ENCODE measurements at places on chromosomes 11 and 22.

DNA sequence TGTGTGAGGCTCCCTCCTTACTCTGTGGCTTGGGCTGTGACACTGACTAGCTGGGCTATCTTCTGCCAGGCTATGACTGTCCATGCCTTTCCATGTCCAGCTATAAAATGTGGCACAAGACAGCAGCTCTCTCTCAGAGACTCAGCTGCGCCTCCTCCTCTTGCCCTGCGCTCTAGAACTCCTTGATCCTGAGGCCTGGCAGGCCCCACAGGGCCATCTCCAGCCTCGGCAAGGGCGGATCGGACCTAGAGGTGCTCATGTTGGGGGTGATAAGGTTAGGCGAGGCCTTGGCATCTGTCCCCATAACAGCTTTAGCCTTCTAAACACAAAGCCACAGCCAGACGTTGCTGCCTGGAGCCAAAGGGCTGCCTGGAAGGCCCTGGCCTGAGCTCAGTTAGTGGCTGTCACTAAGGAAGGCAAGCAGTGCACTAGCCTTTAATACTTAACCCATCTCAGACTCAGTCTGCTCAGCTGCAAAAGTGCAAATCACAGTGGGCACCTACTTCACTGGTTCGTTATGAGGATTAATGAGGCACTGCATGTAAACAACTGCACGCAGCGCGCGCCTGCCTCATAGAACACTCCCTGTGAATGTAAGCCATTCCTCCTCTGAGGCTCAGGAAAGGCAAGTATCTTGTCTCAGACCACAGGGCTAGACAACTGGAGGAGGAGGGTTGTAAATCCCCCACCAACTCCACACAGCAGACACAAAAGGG is 1.2 kb downstream of the GUCD1 start:
- no peak for DNase-seq

DNA sequence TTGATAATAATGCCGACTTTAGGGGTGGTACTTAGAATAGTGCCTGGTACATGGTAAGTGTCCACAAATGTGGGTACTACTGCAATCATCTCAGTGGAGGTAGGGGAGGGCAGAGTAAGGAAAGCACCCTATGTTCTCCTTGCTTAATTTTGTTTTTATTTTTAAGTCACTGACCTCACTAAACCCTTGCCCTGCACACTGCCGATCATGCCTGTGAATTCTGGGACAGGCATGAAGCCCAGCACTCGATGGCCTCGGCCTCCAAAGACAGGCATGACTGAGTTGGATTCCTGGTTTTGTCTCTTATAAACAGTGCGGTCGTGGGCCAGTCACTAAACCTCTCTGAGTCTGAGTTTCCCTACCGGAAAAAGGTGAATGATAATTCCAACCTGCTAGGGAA is 6.9 kb downstream of the LGALS12 start:
- no peak for DNase-seq

DNA sequence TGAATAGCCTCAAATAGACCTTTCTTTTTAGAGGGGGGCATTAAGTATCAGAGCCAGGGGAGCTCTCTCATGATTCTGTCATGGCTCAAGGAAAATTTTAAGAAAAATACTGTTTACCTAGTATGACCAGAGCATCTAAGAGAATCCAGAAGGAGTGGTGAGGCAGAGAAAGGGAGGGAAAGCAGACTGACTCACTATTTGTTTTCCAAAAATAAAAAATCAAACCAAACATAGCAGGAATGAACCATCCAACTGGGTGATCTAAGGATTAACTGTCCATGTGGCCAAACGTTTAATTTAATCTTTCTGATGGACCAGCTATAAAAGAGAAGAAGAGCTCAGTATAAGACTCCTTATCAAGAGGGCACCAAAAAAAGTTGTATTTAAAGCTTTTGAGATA is 70.8 kb downstream of the GAB2 start:
- DNase-seq: no peak

DNA sequence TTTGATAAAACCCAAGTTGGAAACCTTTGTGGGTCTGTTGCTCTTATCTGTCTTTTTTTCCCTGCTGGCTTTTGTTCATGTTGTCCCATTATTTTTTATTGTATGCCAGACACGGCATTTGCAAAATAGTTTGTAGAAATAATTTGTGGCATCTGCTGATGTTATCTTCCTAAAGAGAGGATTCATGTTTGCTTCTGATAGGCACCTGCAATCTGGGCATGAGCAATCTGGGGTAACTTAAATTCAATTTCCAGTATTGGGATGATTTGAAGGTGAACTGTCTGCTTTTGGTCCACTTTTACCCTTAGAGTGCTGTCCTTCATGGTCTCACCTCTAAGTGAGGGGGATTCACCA is 126.9 kb downstream of the CEP164 start:
- DNase-seq: peak; percentile 49

DNA sequence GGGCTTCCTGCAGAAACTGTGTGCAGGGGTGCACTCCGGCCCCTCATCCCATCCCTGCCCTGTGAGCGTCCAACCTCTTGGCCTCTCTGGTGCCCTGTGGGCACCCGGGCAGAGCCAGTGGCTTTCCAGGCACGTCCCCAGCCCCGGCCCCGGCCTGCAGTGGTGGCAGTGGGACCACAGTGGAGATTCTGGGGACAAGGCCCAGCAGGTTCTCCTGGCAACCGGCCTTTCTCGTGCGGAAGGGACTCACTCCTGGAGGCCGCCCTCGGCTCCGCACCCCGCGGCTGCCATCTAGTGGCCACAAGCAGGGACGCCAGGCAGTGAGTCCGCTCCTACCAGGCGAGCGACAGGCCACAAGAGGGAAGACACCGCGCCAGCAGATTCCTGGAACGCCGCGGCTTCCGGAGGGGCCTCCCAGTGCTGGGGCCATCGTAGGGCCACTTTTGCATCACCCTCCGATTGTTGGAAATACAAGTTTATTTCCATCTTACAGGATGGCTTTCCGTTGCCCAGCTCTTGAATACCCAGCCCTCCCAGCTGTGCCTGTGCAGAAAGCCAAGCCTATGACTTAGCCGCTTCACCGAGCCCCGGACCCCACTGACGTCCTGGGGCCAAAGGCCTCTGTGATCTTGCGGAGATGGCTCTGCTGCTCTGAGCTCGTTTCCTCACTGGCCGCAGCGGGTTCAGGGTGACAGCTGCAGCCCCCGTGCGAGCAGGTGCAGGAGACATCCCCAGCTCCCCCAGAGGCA is 357.3 kb downstream of the CTTN start:
- peak; percentile 54 for DNase-seq

DNA sequence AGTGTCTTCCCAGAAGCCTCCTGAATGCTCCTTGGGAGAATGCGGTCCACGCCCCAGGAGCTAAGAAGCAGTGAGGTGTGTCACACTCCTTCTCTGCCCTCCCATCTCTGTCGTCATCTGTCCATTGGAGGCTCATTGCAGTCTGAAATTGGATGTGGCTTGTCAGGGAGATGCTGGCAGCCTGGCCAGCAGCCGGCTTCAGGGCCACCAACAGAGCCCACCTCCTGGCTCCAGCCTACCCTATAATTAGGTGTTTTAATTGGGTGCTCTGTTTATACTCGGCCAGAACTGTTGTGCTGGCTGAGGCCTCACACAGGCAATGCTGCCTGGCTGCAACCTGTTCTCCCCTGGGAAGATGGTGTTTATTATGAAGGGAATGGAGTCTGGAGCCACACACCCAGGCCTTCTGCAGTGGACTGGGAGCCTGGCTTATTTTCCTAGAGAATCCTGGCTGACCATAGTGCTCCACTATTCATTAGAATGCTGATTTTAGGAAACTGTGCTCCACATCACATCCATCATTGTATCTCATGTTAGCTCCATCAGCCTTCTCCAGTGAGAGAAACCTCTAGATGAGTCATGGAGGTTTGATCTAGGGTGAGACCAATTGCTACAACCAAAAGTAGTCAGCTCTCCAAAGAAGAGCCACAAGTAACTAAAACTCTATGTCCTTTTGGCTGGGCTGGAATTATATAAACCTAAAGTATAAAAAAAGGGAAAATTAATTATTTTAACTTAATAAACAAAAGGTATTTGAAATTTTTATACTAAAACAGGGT is 86.8 kb upstream of the CRTAM start:
- peak; percentile 83 for DNase-seq

DNA sequence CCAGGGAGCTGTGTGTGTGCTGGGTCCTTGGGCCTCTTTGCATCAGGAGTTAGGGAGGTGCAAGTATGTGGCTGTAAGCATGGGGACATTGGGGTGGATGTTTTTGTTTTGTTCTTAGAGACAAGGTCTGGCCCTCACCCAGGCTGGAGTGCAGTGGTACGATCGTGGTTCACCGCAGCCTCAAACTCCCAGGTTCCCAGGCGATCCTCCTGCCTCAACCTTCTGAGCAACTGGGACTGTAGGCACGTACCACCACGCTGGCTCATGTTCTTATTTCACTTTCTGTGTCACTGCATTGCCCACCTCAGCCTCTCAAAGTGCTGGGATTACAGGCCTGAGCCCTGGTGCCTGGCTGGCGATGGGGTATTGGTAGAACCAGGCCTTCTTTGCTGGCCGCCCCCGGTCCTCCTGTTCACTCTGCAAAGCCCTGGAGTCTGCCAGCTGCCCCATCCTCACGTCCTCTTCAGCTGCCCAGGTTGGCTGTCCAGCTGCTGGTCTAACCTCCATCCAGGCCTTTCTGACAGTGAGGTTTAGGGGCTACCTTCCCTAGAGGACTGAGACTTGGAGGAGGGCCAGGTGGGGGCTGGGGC is 851 bp upstream of the GRAMD4 start:
- no peak for DNase-seq

DNA sequence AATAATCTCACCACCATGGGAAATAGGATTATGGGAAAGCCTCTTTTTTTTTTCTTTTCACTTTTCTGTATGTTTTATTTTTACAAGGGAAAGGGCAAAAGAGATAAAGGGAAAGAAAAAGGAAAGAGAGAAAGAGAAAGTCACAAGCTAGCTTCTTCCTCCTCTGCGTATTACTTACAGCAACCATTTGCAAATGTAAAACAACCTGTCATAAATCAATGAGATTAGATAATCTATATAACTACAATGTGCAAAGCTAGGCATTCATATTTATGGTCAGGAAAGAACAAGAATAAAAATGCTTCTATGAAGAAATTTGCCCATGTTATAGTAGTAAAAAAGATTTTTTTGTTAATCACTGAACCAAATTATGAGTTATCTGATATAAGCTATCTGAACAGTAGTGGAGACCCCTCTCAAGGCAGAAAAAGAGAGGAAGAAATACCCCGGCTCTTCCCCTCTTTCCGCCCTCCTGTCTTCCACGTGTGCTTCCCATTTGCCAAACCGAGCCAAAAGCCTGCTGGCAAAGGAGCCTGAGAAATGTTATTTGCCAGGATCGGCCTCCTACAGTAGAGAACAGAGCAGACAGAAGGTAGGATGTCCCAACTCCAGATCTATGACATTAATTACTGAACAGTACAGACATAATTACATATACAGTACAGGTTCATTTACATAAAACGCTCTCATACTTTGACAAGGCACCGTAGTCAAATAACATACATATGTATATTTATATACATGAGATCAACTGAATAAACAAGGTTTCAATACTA is 50.2 kb downstream of the ARHGAP32 start:
- DNase-seq: no peak

GRCh38 chr11:121996574-121996973 is 119.4 kb downstream of the BLID start:
- no peak for DNase-seq

- DNase-seq: no peak
These were observed 9.7 kb downstream of the MS4A12 start for GRCh38 chr11:60502221-60502775.

- no peak for DNase-seq
These were observed 9.9 kb upstream of the ACER3 start for GRCh38 chr11:76850815-76851214.

GRCh38 chr11:39345834-39346442 is 2113.5 kb downstream of the LRRC4C start:
- DNase-seq: no peak

GRCh38 chr11:64477675-64478074 is 113.3 kb upstream of the SLC22A12 start:
- no peak for DNase-seq

GRCh38 chr11:6362873-6363678 is 27.2 kb upstream of the SMPD1 start:
- peak; percentile 78 for DNase-seq

DNA sequence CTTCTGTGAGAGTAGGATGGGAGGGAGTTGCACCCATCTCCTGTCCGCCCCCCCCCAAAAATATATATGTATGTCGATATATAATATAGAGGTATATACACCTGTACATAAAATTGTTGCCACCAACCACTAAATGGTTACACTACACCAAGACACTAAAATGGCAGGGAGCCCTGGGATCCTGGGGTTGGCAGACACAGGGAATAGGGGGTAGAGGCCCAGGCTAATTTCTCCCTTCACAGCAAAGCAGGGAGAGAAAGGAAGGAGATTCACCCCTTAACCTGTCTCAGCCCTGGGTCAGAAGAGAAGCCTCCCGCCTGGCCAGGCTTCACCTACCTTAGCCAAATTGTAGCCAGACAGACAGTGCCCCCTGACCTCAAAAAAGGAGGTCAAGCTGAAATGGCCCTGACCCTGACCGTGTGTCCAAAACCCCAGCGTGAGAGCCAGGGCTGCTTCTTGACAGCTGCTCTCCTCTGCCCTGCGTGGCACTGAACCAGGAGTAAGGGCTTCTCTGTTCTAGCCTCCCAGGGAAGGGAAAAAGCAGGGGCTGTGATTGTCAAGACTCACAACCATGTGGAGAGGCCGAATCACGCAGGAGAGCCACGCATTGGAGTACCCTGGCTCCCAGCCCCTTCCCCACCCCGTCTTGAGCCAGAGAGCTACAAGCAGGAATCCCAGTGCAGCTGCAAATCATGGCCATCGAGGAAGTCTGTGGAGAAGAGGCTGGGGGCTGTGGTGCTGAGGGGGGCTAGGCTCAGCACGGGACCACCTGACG is 40.5 kb downstream of the SGSM3 start:
- no peak for DNase-seq

All from SK-N-DZ (cell line).